Psoas muscle (tissue), 8 donors: ENCODE measurements at places on chromosomes 5 and 9. TPM values are rescaled to one million over a fixed set of nuclear protein-coding genes. Genes with fewer than 3 reads are reported as not detected.

GRCh38 chr5:34897646-34898045 lies 17.7 kb downstream of the RAD1 start:
- DNase-seq, result no peak

- no peak for DNase-seq
These were observed 369.1 kb upstream of the DAP start for GRCh38 chr5:11130131-11130530.

The NUP214 gene
- 21.8 TPM for total RNA-seq

The CDHR2 gene
- 0.30 TPM for total RNA-seq

DNA sequence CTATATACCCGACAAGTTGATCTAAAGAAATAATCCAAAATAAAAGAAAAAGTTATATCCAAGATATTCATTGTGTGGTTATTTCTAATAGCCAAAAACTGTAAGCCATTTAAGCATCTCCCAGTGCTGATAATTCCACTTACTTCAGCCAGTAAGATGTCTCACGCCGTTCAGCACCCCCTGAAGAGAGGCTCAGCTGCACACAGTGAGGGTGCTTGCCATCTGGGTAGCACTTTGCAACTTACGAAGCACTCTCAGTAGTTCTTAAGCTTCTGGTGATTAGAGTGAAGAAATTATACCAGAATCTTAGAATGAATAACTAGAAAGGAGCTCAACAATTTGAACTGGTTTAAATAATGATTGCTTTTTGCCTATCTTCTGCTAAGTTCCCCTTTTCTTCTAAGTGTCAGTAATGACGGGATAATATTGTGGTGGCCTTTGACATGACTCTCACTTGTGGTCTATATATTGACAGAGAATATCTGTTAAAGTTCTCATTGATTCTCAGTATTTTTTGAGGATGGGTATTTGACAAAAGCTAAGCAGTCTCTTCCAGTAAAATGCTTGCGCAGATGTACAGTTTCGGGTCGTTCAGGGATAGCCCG lies 26.2 kb upstream of the LTC4S start:
- no peak for DNase-seq

GRCh38 chr5:35902046-35902672 lies 36.3 kb downstream of the CAPSL start:
- no peak for DNase-seq

DNA sequence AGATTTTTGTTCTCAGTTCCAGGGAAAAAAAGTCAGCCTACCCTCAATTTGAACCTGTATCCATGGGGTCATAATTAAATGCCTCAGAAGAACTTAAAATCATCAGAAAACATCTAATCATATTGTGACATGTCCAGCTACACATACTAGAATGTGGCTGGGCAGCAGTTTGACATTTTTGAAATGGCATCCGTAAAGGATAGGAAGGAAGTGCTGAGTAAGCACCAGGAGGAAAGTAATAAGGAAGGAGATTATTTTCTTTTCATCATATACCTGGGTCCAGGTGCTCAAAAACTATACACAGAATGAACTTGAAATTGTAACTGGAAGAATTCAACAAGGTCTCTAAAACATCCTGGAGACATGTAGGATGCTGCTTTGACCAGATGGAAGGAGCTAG lies 116.9 kb upstream of the RAI14 start:
- DNase-seq, result no peak

- no peak for DNase-seq
These were observed 107.4 kb downstream of the SCAMP1 start for GRCh38 chr5:78467752-78468357.

DNA sequence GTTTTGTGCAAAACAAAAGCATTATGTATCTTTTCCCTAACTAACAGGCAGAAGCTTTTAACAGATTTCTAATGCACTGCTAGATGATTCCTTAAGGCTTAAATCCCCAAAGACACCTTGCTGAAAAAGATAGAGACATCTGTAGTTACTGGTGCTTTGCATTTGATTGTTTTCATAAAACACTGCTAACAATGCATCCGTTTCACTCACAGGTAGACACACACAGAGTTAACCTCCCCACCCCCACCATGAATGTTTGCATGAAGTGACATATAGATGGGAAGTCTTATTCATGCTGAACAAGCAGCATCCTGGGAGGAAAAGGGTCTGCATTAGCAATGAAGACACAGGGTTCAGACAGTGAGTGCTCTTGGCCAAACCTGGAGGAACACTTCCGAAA lies 100.9 kb downstream of the ASTN2 start:
- DNase-seq, result no peak

DNA sequence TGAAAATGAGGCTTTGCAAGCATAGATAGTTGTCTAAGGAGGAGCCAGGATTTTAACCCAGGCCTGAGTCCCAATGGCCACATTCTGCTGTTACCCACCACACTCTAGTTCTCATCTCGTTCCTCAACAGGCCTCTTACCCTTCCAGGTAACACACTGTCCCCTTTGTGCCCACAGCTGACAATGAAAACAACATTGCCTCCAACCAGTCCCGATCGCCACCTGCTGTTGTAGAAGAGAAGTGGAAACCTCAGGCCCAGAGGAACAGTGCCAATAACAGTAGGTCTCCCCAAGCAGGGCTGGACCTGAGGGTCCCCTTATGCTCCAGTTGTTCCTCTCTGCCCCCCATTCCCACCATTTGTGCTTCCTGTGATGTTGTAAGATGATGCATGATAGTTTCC lies 30.4 kb downstream of the AMBP start:
- no peak for DNase-seq

- DNase-seq, result no peak
These were observed 29.3 kb upstream of the RNF130 start for GRCh38 chr5:180100621-180101450.

DNA sequence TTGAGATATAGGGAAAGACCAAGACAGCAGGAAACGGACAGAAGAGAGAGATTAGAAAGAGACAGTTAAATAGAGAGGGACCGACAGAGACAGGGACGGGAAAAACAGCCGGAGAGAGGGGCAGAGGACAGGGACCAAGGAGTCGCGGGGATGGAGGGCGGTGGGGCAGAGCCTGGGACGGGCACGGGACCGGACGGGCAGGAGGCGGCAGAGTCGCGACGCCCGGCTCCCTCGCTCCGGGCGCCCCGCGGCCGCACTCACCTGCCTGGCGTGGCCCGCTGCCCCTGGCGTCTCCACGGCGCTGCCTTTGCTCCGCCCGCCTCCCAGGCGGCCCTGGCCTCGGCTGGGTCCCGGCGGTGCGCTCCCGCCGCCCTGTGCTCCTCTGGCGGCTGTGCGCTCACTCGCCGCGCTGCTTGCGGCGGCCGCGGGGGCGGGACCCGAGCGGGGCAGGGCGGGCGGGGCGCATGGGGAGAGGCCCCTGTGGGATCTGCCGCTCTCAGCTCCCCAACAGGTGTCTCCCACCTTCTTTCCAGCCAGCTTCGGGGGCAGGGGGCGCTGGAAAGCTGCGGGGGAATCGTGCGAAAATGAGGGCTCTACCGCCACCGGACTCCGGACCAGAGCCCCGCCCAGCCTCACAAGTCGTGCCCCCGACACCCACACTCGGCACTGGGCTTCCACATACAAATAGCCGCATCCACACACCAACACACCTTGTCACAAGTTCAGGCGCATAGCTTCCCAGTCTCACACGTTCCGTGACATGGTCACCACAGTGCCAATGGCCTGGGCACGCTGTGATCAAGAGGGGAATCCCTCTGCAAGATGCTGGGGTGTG lies at the start of gene ARID3C:
TSS of gene ARID3C (minus strand) at position 411 of the 835 bp plus-strand sequence. CDS start 1,052 bp downstream, outside the sequence.
- DNase-seq, result no peak

The FUT7 gene
- not detected for total RNA-seq

DNA sequence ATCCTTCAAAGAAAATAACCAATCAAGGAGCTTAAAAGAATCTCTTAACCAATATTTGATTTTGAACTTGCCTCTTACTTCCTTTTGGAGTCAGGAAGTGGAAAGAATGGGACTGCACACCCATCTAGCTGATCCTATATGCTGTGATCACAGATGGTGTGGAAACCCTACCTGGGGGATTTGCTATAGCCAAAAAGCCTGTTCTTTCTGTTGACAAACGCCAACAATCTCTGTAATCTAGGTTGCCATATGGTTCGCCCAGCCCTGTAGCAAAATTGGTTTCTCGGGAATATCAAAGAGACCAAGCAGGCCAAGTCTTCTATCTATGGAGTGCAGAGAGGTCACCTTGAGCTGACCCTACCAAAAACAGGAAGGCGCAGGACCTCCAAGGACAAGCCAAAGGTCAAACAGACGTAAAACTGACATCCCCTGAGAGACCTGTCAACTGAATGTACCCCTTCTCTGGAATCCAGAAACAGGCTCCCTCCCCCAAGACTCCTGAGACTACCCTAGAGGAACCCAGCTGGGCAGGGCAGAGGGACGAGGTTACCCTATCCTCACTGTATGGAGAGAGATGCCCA lies 19.4 kb downstream of the NRG2 start:
- no peak for DNase-seq

DNA sequence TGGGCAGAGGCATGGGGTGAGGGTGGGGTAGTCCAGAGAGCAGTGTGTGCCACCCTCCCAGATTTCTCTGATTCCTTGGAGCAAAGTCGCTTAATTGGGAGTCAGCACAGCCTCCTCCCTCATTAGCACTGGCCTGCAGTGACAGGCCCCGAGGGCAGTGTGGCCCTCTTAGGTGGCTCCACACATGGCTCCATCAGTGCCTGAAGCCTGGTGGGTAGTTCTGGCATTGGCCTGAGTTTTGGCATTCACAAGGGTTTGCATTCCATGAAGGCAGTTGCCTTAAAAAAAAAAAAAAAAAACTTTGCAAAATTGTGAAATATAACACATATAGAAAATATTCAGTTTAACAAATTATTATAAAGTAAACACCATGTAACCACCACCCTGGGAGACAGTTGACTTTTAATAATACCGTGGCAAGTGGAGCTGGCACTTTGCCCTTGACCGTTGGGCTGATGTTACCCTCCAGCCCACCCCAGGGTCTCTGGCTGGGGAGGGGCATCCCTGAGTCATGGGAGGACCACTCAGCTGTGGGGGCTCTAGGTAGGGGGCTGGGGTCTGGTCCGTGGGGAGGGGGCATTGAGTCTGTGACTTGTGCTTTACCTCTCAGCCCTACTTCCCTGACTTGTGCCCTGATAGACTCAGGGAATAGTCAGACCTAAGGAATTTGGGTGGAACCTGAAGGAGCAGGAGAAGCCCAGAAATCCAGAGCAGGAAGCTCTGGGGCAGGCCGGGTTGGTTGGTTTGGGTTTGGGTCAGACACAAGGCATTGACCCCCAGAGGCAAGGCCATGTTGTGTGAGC lies 51.3 kb upstream of the PITX1 start:
- DNase-seq, result peak; percentile 11

The ESM1 gene
- total RNA-seq, result not detected

The SCGB3A2 gene
- total RNA-seq, result not detected

The SLC22A4 gene
- total RNA-seq, result 2.7 TPM

GRCh38 chr9:72949918-72950325 lies 2.9 kb downstream of the ALDH1A1 start:
- no peak for DNase-seq

DNA sequence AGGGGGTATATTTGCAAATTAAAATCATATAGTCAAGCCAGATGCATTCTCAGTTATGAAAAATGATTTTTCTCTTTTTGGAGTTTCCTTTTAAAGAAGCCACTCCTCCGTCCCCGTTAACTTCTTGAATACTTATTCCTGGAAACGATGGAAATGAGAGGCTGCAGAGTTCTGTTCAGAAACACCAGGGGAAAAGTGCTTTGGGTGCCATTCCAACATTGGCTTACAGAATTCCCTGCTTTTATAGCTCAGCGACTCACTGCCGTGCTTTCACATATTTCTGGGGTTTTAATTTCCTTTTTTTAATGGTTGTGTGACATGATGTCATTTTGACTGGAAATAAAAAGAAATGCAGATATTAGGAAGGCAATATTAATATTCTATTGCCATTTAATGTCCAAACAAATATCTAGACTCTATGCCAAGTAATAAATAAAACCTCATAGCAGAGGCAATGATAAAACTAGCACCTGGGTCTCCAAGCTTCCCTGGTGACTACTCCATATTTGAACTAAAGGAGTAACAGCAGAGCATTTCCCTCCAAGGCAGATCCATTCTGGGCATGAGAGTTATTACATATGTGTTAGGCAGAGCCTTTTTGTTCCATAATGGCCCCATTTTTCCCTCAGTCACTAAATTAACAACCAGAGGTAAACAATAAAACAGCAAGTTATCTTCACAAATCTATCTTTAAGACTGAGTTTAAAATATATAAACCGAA lies 363.4 kb downstream of the EBF1 start:
- no peak for DNase-seq

DNA sequence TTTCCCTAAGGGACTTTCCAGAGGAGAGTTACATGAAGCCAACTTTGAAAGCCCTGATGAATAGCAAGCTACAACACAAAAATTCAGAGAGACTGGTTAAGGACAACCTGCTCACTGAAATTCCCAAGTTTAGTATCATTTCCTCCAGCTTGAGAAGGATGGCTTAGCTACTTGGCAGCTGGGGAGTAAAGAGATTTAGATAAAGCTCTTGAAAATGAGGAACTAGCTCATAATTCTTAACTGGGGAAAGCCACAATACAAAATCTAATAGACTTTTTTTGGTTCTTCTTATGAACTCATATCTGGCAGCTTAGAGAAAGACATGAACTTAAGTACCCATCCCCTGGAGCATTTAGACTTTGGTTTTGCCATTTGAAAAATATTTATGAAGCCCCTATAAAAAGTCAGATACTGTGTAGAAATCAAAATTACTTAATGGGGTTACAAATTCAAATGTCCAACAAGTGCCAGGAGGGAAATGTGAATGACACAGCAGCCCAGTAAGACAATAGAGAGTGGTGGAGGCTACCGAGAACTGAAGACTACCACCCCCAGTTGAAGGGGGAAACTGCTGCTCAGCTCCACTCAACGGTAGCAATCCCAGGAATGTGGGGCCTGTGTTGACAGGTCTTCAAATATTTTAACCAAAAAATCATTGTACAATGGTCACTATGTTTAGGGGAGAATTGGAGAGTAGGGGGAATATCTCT lies 79.4 kb upstream of the ADRB2 start:
- no peak for DNase-seq

The ZNF618 gene
- 2.7 TPM for total RNA-seq

The MEGF9 gene
- 7.2 TPM for total RNA-seq

The CDK7 gene
- total RNA-seq, result 19.0 TPM

GRCh38 chr5:929596-929995 lies 36.9 kb downstream of the TRIP13 start:
- peak; percentile 15 for DNase-seq
